ENCODE measurements at places on chromosomes 12 and 14. TPM values are rescaled to one million over a fixed set of nuclear protein-coding genes. Genes with fewer than 3 reads are reported as not detected.

DNA sequence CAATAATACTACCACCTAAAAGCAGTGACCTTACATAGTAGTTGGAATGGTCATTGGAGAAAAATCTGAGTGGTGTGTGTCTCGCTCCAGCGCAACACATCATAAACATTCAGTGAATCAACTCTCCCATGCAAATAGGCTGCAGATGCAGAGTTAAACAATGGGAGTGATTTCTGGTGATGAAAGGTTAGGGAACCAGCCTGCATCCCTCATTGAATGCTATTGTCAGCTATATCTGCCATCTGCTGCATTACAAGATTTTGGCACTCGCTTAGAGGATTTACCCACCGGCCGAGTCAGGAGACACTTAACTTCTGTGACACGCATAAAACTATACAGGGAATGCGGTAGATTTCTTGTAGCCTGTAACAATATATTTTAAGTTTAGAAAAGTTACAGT lies 900.9 kb downstream of the FLRT2 start:
- DNase-seq, result no peak

DNA sequence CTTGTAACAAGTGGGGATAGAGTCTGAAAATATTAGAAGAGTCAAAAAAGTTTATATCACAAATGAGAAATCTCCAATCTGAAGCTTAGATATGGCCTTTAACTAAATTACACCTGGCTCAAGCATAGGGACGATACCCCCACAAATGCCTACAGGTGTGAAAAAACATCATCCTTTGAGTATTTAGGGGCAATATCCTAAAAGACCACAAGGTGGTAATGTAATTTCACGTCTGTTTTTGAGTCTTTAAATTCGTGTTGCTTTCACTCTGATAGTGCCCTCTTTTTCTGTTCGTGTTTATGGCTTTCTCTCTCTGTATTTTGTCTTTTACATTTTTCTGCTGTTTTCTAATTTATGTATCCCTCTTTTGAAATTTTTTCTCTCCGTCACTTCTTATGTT lies 84.3 kb downstream of the ETNK1 start:
- no peak for DNase-seq

DNA sequence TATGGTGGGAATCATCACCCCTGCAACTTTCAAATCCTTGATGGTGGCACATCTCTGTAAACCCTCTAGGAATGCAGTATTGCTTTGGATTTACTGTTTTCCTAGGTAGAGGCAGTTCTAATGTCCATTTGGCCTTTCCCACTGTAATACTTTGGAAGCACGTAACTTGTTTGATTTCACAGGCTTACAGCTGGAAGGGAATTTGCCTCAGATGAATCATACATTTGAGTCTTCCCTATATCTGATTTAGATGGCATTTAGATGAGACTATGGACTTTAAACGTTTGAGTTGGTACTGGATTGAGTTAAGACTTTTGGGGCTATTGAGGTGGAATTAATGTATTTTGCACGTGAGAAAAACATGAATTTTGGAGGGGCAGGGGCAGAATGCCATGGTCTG lies 35.9 kb downstream of the DAAM1 start:
- no peak for DNase-seq

DNA sequence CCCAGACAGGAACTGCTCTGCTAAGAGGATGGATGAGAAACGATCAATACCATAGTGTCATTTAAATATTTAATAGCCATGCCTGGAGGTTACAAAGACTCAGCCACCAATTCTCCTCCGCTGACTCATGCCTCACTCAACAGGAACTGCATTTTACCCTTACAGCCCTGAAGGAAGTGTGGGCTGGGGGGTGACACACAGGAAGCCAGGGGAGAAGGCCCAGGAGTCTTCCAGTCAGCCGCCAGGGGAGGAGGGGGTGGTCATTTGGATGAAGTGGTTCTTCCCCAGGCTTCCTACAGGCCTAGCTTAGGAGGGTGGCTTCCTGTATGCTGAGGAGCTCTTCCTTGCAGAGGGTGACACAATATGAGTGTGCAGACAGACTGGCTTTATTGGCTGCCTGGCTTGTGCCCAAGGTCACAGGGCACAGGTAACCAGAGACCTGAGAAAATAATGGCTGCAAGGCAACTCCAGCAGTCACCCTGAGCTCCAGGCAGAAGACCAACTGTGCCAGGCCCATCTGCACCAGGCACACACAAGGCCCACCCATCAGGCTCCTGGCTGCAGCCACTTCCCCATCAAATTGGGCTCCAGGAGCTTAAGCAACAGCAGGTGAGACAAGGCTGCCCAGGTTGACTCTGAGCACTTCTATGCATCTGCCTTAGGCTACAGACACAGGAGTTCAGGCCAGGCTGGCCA lies 30.6 kb upstream of the RPLP0 start:
- DNase-seq, result peak; percentile 58

GRCh38 chr14:53538316-53538881 lies 385.3 kb upstream of the DDHD1 start:
- DNase-seq, result no peak

DNA sequence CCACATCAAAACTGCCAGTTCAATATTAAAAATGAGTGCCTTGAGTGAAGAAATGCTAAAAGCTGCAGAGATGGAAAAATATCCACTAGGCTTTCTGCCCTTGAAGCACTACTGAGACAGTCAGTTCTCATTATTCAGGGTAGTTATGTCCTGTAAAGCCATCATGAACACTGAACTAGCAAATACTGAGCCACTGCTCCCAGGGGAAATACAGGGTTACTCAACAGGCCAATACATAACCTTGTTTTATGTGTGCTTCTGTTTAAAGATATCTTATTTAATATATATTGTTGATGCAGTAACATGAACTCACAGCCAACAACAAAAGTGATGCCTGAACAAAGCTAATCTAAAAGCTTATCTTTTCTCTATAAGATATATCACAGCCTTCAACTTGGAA lies 3.3 kb downstream of the RAD52 start:
- no peak for DNase-seq

DNA sequence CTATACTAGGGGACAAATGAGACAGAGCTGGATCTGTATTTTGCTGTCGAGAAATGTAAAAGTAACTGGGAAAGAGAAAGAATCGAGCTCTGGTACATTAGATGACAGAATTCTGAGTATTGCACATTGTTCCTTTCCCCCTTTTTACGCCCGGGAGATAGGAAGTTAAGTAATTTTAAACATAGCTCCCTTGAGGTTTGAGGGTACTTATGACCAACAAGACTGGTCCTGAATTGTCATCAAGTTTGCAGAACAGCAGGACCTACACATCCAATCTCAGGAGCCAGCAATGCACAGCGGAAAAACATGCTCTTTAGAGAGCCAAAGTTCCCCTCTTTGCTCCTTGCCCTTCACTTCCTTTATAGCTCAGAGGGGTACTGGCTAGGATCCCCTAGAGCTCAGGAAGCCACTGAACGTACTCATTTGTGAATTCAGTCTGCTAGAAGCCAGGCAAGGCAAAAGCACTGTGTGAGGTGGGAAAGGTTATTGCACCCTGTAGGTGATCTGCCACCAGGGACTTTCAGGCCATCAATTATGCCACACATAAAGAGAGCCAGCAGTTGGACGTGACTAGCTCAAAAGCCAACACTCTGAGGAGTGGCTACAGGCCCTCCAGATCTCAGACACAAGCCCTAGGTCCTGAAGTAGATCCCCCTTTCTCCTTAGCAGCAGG lies 333.8 kb downstream of the KCNH5 start:
- no peak for DNase-seq

DNA sequence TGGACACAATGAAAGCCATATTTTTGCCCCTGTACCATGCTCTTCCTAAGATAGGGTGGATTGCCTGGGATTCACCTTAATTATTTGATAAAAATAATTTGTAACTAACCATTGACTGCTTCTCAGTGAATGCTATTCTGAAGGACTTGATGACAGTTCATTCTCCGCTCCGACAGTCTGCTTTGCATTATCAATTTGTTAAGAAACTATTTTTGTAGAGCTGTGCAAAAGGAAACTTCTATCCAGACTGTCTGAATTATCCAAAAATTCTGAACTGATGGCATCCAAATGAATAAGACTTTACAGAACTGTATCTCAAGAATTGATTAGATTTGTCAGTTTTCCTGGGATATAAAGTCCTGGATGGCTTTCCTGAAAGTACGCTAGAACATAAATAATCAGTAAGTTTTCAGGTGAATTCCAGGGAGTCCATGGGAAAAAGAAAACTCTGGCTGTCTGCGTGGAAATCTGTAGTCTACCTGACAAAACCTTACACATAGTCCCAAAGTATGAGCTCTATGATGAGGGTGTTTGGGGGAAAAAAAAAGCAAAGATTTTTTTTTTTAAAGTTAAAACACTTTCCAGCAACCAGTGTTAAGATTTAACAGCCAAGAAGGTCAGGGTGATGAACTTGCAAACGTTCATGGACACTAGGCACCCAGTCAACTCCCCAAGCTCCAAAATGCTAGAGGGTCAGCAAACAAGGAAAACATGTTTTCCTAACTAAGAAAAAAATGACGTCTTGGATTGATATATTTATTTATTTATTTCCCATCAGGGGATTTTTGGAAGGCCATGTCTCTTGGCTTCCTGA lies 291.1 kb upstream of the TBX3 start:
- no peak for DNase-seq

DNA sequence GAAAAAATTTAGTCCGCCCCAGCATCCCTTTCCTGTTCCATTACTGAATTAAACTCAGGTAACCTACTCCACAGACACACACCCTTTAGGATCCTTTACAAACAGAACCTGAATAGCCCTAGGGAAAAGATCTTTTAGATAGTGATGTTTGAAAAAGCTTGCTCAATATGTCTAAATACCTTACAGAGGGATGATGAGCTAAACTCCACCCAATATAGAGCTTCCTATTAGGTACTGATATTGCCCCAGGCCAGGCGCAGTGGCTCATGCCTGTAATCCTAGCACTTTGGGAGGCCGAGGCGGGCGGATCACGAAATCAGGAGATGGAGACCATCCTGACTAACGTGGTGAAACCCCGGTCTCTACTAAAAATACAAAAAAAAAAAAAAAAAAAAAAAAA lies 50.1 kb downstream of the FERMT2 start:
- no peak for DNase-seq

- DNase-seq, result no peak
These were observed 132.4 kb downstream of the ANO6 start for GRCh38 chr12:45348311-45348710.

DNA sequence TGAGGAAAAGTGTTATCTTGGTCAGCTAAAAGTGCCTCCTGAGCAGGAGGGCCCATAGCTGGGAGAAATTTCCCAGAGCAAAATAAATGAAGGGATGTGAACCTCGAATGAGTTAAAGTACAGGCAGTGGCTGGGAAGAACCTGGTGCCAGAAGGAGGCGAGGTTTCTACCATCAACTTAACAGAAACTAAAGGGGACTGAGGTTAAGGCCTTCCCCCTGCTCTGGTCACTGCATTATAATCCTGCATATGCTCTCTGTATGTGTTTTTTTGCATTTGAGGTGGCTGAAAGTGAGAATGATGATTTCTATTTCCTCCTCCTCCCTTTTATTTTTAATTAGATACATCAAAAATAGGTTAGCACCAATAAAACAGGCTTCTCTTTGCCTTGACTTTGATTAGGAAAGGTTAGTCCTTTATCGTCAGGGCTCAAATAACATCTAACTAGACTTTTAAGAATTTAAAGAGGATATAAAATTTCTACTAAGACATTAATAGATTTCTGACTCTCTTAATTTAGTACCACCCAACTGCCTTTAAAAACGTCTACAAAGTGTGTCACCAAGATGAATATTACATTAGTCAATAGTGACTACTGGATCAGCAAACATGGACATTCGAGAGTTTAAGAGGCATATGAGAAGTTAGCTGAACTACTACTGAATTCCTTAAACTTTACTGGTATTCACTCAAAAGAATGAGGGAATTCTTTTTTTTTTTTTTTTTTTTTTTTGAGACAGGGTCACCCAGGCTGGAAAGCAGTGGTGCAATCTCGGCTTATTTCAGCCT lies 49.2 kb downstream of the GALNT4 start:
- DNase-seq, result no peak

DNA sequence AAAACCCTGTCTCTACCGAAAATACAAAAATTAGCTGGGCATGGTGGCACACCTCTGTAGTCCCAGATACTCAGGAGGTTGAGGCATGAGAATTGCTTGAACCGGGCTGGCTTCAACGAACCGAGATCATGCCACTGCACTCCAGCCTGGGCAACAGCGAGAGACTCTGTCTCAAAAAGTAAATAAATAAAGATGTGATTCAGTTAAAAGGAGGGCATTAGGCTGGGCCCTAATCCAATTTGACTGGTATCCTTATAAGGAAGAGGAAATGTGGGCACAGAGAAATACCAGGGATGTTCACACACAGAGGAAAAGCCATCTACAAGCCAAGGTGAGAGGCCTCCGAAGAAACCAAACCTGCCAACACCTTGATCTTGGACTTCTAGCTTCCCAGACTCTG lies 10.1 kb upstream of the DCAF4 start:
- DNase-seq, result no peak

GRCh38 chr12:109589240-109589590 lies 15.6 kb downstream of the MVK start:
- no peak for DNase-seq

DNA sequence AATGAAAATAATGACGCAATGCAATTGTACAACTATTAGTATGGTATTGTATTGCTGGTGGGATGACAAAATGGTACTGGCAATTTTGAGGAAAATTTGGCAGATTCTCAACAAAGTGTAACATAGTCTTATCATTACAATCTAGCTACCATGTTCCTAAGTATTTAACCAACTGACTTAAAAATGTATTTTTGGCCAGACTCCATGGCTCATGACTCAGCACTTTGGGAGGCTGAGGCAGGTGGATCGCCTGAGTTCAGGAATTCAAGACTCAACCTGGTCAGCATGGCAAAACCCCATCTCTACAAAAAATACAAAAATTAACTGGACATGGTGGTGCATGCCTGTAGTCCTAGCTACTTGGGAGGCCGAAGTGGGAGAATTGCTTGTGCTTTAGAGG lies 1409.5 kb downstream of the AACS start:
- no peak for DNase-seq

DNA sequence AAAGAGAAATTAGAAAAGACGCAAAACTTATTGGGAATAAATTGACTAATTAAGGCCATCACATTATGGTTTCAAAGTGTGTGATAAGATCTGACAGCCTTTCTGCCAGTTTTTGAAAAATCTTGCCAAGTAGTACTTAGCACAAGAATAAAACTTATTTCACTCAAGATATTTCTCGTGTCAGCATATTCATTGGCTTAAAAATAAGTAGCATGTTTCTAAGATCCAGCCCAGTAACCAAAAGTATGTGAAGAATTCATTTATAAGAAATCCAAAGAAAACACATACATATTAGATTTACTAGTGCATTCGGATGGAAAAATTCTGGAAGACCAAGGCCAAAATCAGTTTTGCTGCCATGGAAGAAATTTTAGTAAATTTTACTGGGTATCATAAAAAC lies 1135.0 kb downstream of the GALC start:
- no peak for DNase-seq

- DNase-seq, result no peak
These were observed 115.7 kb upstream of the MDM1 start for GRCh38 chr12:68447797-68448260.

TOMM20L gene
- total RNA-seq, result not detected

CLEC4D gene
- not detected for total RNA-seq

ABCD2 gene
- total RNA-seq, result 6.5 TPM

KRT75 gene
- total RNA-seq, result not detected

LRRK2 gene
- total RNA-seq, result 6.7 TPM

LRP1-AS gene
- not detected for total RNA-seq

ZFYVE21 gene
- total RNA-seq, result 50.5 TPM

RARG gene
- 14.9 TPM for total RNA-seq

POP5 gene
- 48.3 TPM for total RNA-seq

PLCZ1 gene
- total RNA-seq, result 0.49 TPM

GPR68 gene
- 0.41 TPM for total RNA-seq

APOF gene
- not detected for total RNA-seq

CD69 gene
- 0.25 TPM for total RNA-seq

FZD10 gene
- 0.05 TPM for total RNA-seq

CIDEB gene
- 3.1 TPM for total RNA-seq

MYF6 gene
- total RNA-seq, result not detected

TTC7B gene
- total RNA-seq, result 55.5 TPM

NPFF gene
- total RNA-seq, result not detected
